Daoy (cell line): ENCODE measurements at places on chromosomes 12 and 14. TPM values are rescaled to one million over a fixed set of nuclear protein-coding genes. Genes with fewer than 3 reads are reported as not detected.
A peak's percentile ranks its signal among the peaks of the same experiment; 100 is the strongest.

The SOX5 gene
- 1.0 and 2.0 TPM in 2 replicates for total RNA-seq

The CLEC2B gene
- total RNA-seq: 0.60 and 1.3 TPM in 2 replicates

The SLC7A8 gene
- 0.91 TPM in 1 of 2 replicates, not detected in the other for total RNA-seq

The GPRC5A gene
- 7.0 and 10.5 TPM in 2 replicates for total RNA-seq

The NTF3 gene
- total RNA-seq: 12.7 and 25.3 TPM in 2 replicates

The IFNG-AS1 gene
- not detected in 2 replicates for total RNA-seq

The SYT1 gene
- total RNA-seq: 0.45 and 1.1 TPM in 2 replicates

The RTL1 gene
- not detected in 2 replicates for total RNA-seq

The OTX2 gene
- 2.5 and 4.5 TPM in 2 replicates for total RNA-seq

The NEMP1 gene
- total RNA-seq: 26.1 and 34.1 TPM in 2 replicates

The ARHGDIB gene
- total RNA-seq: 308 and 347 TPM in 2 replicates

DNA sequence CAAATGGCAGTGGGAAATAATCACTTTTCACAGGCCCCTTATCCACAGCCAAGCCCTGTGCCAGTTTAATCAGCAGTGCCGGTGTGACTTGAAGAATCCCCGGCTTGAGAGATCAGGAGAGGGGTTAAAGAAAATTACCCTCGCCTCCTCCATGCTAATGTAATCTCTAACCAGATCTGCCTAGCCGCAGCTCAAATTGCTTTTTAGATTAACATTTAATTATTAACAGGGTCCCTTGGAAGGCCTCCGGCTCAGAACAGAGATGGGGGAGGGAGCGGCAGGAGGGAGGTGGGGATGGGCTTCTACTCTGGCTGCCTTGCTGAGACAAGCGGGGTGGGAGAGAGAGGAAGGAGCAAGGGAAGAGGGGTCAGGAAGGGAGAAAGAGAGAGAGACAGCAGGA lies 24.0 kb downstream of the FAM222A start:
- no peak for DNase-seq

GRCh38 chr12:116916714-116917114 lies 6.0 kb downstream of the FBXW8 start:
- DNase-seq: peak; percentile 81

DNA sequence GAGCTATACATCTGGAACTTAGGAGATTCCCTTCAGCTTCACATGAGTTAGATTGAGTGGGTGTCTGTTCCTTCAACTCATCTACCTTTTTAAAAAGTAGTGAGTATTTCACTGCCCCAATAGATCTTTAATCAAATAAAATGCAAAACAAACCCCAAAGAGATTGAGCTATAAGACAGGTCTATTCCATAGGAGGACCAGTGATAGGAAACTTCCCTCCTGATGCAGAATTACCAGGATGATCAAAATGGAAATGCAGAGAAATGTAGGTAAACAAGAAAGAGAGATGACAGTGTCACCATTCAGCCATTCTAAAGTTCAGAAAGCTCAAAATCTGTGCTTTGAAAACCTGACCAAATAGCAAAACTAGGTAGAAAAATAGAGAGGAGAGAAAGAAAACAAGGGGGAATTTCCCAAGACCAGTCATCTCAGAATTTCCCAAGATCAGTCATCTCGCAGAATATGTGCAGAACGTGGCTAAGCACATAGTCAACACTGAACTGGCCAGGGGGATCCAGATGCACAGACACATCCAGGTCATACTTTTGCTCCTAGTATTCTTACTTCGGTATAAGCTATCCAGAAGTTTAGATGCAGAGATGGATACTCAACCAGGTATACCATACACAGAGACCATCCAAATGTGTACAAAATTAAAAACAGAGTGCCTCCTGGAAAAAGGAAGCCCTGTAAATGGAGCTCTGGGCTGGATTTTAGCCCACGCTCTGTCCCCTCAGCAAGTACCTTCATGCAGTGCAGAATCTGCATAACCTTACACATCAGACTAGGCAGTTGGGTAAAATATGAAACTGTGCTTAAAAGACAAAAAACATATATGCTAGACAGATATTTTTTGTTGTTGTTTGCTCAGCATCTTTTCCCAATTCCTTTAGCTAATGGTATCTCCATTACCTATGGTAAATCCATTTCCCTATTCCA lies 27.4 kb downstream of the SLC41A2 start:
- DNase-seq: peak; percentile 82

GRCh38 chr14:81427348-81428058 lies 27.4 kb upstream of the STON2 start:
- DNase-seq: peak; percentile 61

- peak; percentile 70 for DNase-seq
These were observed 132.3 kb downstream of the SNAPC1 start for GRCh38 chr14:61894452-61895077.

GRCh38 chr14:101241807-101242278 lies 319.5 kb upstream of the DIO3 start:
- peak; percentile 52 for DNase-seq

DNA sequence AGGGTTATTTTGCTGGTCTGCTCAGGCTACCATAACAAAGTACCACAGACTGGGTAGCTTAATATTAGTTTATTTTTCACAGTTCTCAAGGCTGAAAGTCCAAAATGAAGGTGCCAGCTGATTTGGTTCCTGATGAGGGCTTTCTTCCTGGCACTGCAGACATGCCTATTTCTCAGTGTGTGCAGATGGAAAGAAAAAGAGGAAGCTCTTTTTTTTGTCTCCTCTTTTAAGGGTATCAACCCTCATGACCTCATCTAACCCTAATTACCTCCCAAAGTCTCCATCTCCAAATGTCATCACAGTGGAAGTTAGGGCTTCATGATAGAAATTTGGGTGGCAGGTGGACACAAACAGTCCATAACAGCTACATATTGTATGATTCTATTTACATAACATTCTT lies 25.0 kb upstream of the POLR3B start:
- no peak for DNase-seq

GRCh38 chr12:51883998-51884675 lies 3.8 kb upstream of the ANKRD33 start:
- no peak for DNase-seq

GRCh38 chr12:28988325-28988704 lies 160.8 kb upstream of the FAR2 start:
- DNase-seq: no peak
